ENCODE measurements at places on chromosomes 13 and 19. TPM values are rescaled to one million over a fixed set of nuclear protein-coding genes. Genes with fewer than 3 reads are reported as not detected.

GRCh38 chr19:49004133-49004532 lies 10.4 kb downstream of the RUVBL2 start:
- no peaks in the 10 kb centered on the region for H3K27me3 ChIP-seq
- no peak overlapping the region for H3K27ac ChIP-seq
- no peak overlapping the region for H3K4me3 ChIP-seq
- peaks cover 43% of the 10 kb centered on the region for H3K36me3 ChIP-seq

- H3K36me3 ChIP-seq, result peaks cover 60% of the 10 kb centered on the region
- no peak for DNase-seq
- H3K4me3 ChIP-seq, result no peak overlapping the region
- H3K4me1 ChIP-seq, result no peaks in the 10 kb centered on the region
Measured at GRCh38 chr13:49164712-49165111, 55.4 kb upstream of the MLNR start.

DNA sequence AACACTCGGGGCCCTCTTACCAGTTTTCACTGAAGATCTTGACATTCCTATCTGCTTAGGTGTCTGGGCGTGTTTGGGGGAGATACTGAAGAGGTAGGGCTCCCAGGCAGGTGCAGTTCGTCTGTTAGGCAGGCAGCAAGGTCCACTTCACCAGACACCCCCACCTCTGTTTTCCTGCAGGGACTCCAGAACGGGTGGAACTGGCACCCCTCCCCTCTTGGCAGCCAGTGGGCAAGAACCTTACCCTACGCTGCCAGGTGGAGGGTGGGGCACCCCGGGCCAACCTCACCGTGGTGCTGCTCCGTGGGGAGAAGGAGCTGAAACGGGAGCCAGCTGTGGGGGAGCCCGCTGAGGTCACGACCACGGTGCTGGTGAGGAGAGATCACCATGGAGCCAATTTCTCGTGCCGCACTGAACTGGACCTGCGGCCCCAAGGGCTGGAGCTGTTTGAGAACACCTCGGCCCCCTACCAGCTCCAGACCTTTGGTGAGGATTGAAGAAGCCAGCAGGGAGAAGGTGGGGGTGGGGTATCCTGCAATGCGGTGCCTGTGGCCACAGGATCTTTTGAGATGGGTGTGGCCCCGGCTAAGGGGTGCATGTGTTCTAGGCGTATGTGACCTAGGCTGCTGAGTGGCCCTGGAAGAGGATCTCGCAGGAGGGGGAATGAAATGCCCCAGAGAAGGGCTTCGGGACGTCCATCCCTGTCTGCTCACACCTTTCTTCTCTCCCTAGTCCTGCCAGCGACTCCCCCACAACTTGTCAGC lies 3.3 kb upstream of the ICAM4 start:
- H3K27me3 ChIP-seq, result peaks cover 12% of the 10 kb centered on the region
- H3K4me1 ChIP-seq, result peaks cover 26% of the 10 kb centered on the region
- H3K36me3 ChIP-seq, result peaks cover 42% of the 10 kb centered on the region
- no peak overlapping the region for H3K27ac ChIP-seq
- no peak overlapping the region for H3K4me3 ChIP-seq

DNA sequence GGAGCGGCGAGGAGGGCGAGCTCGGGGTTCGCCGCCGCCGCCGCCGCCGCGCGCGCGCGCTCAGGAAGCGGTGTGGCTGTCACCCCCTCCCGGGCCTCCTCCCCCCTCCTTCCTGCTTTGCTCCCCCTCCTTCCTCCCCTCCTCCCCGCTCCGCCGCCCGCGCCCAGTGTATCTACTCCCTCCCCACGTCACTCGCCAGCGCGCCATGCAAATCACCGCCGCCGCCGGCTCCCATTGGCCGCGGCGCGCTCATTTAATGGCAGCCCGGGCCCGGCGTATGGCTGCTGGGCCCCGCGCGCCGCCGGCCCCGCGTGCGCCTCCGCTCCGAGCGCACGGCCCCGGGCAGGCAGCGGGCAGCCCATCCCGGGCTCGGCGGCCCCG lies 335 bp upstream of the SOX1 start:
- H3K4me3 ChIP-seq, result no peak overlapping the region
- H3K27me3 ChIP-seq, result peaks cover 63% of the 10 kb centered on the region

- H3K27ac ChIP-seq, result no peak overlapping the region
- H3K27me3 ChIP-seq, result peaks cover 2% of the 10 kb centered on the region
- no peaks in the 10 kb centered on the region for H3K36me3 ChIP-seq
- H3K4me3 ChIP-seq, result no peak overlapping the region
- DNase-seq, result no peak
Measured at GRCh38 chr13:111912991-111913760, 153.8 kb upstream of the SOX1 start.

GRCh38 chr19:44807652-44808462 lies 1.0 kb upstream of the BCAM start:
- peaks cover 4% of the 10 kb centered on the region for H3K4me1 ChIP-seq
- H3K27ac ChIP-seq, result no peak overlapping the region
- H3K27me3 ChIP-seq, result peaks cover 22% of the 10 kb centered on the region
- DNase-seq, result no peak
- no peaks in the 10 kb centered on the region for H3K36me3 ChIP-seq

GRCh38 chr13:28356561-28357021 lies 138.3 kb downstream of the FLT1 start:
- peaks cover 27% of the 10 kb centered on the region for H3K4me1 ChIP-seq
- no peaks in the 10 kb centered on the region for H3K27me3 ChIP-seq
- no peak overlapping the region for H3K4me3 ChIP-seq
- no peaks in the 10 kb centered on the region for H3K36me3 ChIP-seq

DNA sequence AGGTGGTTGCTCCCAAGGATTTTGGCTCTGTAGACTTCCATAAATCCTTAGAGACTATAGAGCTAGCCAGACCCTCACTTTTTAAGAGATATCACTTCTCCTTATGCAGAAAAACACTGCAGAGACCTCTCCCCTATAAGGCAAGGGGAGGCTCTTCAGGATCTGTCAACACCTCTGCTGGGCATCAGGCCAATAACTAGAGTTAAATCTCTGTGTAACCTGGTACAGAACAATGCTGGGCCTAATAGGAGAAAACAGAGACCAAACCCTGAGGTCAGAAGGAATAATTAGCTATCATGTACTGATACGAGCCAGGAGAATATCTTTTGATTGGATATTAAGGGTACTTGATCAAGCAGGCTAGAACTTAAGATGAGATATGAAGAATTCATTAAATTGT lies 358.5 kb downstream of the TBC1D4 start:
- no peak for DNase-seq
- no peak overlapping the region for H3K4me3 ChIP-seq
- no peaks in the 10 kb centered on the region for H3K4me1 ChIP-seq
- H3K27me3 ChIP-seq, result peaks cover 10% of the 10 kb centered on the region
- no peaks in the 10 kb centered on the region for H3K36me3 ChIP-seq
- H3K27ac ChIP-seq, result no peak overlapping the region

GRCh38 chr13:78787190-78787589 lies 128.2 kb upstream of the OBI1 start:
- H3K27ac ChIP-seq, result no peak overlapping the region
- no peak overlapping the region for H3K4me3 ChIP-seq
- DNase-seq, result no peak
- H3K4me1 ChIP-seq, result no peaks in the 10 kb centered on the region
- H3K36me3 ChIP-seq, result no peaks in the 10 kb centered on the region

KLK14 gene
- 0.69 TPM for total RNA-seq

EBI3 gene
- 16.8 TPM for total RNA-seq

TRPM4 gene
- 1.5 TPM for total RNA-seq

LILRB1 gene
- not detected for total RNA-seq

NOTCH3 gene
- 0.25 TPM for total RNA-seq

SLC25A15 gene
- total RNA-seq, result 23.6 TPM

SMIM24 gene
- not detected for total RNA-seq

Measured in activated CD4-positive, alpha-beta T cell treated with anti-CD3 and anti-CD28 coated beads for 36 hours (primary cell).